H9 (cell line): ENCODE measurements at places on chromosomes 7 and 10.

GRCh38 chr7:46654546-46655443 lies 733.7 kb upstream of the IGFBP3 start:
- no peak for DNase-seq

DNA sequence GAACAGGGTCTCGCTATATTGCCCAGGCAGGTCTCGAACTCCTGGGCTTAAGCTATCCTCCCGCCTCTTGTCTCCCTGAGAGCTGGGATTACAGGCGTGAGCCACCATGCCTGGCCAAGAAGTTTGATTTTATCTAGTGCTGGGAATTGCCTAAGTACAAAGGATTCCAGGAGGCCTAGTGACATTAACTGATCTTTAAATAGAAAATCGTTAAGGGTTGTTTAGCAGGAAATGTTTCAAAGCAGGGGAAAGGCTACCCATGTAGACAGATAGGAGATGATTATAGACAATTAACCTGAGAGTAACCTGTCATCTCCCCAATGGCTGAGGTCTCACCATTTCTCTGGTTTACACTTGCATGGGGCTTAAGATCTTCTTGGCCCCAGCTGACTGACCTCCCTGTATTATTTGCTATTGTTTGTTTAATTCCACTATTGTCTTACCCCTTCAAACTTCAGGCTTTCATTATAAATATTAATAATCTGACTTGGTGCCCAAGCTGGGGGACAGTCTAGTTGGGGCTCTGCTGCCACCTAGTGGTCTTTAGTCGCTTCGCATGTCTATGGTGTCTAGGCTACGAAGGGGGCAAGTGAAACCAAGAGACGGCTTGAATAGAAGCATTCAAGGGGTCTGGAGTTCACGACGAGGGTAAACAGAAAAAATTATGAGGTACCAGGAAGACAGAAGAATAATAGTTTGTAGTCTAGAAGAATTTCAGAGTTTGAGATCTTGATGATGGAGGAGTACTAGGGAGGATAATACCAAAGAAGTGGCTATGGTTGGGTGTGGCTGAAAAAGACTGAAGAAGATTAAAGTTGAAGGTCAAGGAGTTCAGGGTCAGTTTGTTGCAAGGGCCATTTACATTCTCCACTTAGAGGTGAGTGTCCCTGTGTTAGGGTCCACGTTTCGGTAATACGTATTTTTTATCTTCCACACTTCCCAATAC lies 40.4 kb upstream of the BPGM start:
- DNase-seq: peak; percentile 51

DNA sequence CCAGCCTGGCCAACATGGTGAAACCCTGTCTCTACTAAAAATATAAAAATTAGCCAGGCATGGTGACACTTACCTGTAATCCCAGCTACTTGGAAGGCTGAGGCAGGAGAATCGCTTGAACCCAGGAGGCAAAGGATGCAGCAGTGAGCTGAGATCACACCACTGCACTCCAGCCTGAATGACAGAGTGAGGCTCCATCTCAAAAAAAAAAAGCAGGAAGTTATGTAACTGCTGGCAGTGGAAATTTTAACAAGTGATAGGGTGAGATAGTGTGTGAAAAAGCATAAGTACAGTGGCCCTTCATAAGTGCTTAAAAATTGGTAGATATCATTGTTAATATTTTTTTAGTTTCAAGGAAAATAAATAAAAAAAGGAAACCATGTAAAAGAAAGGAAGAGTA lies 12.3 kb downstream of the AKR1C3 start:
- no peak for DNase-seq

DNA sequence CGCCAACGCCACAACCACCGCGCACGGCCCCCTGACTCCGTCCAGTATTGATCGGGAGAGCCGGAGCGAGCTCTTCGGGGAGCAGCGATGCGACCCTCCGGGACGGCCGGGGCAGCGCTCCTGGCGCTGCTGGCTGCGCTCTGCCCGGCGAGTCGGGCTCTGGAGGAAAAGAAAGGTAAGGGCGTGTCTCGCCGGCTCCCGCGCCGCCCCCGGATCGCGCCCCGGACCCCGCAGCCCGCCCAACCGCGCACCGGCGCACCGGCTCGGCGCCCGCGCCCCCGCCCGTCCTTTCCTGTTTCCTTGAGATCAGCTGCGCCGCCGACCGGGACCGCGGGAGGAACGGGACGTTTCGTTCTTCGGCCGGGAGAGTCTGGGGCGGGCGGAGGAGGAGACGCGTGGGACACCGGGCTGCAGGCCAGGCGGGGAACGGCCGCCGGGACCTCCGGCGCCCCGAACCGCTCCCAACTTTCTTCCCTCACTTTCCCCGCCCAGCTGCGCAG lies 424 bp downstream of the EGFR start:
- DNase-seq: peak; percentile 53

- DNase-seq: no peak
These were observed 61.3 kb downstream of the FOXL3 start for GRCh38 chr7:351256-351655.

- DNase-seq: no peak
These were observed 358.7 kb downstream of the PHF14 start for GRCh38 chr7:11332186-11332864.

DNA sequence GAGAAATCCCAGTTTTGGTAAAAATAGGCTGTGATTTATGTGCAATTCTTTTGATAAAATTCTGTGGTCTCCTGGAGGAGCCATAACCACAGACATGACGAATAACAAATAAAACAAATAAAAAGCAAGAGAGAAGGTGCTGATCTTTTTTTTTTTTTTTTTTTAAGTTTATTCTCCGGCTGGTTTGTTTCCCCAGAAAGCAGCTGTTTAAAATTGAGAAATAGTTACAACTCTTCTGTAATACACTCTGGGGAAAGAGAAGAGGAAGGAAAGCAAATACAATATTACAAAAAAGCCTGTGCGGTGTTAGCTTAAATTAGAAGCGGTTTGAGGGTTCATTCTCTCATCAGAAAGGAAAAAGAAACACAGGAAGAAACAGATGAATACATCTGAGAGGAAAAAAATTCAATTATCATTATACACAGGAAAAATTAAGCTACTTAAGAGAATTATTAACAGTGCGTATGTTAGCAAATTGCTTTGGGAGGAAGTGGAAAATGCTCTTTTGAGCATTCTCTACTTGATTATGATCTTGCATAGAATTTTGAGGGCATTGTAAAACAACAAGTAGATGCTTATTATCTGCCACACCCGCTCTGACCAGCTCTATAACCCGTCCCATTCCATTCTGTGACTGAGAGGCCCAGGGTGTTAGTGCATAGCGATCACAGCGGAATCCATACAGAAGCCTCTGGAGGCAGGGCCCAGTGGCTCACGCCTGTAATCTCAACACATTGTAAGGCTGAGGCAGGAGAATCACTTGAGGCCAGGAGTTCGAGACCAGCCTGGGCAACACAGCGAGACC lies 40.6 kb upstream of the WAC start:
- DNase-seq: no peak

GRCh38 chr7:159070431-159071148 lies 74.1 kb downstream of the VIPR2 start:
- DNase-seq: peak; percentile 7

DNA sequence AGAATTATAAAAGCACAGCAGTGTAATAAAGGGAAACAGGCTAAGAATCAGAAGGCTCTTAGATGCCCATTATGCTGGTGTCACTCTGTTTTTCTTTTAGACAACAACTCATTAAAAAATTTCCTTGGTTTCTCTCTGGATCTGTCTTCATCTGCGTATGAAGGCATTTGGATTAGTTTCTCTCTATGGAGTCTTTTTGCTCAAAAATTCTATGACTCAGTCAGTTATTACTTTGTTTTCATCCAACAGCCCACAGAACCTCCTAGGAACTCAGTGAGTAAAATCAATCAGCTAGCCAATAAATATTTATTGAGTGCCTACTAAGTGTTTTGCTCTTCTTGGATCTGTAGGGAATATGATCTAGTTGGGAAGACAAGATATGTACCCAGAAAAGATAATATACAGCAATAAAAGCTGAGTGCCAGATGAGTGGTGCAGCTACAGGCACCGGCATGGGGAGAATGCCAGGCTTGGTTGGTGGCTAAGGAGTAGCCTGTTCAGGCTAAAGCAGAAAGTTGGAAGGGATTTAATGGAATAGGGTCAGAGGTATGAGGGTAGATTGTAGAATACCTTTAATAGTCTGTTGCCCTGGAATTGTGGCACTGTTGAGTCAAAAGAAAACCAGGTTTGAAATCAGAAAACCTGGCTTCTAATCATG lies 156.2 kb downstream of the LRRC4 start:
- DNase-seq: no peak

DNA sequence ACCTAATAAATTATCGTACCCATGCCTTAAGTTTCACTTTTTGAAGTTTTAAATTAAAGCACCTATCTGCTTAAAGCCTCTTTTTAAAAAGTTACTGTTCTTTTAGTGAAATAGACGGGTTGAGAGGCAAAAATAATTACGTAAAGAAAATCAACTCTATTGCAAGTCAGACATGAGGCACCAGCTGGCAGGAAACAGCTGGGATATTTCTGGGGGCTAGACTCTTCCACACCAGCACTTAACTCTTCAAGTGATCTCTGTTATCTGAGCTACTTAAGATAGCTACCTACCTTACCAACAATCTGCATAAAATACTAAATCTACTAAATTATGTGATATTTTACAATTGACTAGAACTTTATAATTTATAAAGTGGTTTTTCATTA lies 35.8 kb downstream of the GBF1 start:
- no peak for DNase-seq

GRCh38 chr7:100673942-100674410 lies 436 bp downstream of the GNB2 start:
- no peak for DNase-seq

DNA sequence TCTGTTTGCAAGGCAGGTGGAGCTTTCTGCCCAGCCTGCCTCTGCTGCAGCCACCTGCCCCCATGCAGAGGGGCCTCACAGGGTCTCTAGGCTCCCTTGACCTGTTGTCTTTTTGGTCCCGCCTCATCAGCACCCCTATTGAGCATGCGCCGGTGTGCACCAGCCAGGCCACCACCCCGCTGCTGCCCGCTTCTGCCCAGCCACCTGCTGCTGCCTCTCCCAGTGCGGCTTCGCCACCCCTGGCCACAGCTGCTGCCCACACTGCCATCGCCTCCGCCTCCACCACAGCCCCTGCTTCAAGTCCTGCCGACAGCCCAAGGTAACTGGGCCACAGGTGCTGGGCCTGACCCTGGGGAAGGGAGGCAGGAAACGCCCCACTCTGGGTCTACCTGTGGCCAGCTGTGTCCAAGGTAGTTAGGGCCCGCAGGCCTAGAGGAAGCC lies 38.1 kb downstream of the LDB3 start:
- no peak for DNase-seq

DNA sequence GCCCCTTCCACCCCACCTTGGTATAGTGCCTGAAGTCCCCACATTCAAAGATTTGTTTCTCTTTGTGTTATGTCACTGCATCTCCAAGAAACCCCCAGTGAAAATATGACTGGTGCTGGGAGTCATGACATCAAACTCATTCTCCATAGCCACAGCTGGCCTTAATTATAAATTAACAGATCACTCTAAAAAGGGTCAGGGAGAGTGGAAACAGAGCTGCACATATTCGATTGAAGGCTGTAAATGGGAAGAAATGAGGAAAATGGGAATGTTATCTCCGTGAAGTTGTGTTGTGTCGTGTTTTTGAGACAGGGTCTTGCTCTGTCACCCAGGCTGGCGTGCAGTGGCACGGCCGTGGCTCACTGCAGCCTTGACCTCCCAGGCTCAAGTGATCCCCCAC lies 24.2 kb upstream of the NUP42 start:
- no peak for DNase-seq

DNA sequence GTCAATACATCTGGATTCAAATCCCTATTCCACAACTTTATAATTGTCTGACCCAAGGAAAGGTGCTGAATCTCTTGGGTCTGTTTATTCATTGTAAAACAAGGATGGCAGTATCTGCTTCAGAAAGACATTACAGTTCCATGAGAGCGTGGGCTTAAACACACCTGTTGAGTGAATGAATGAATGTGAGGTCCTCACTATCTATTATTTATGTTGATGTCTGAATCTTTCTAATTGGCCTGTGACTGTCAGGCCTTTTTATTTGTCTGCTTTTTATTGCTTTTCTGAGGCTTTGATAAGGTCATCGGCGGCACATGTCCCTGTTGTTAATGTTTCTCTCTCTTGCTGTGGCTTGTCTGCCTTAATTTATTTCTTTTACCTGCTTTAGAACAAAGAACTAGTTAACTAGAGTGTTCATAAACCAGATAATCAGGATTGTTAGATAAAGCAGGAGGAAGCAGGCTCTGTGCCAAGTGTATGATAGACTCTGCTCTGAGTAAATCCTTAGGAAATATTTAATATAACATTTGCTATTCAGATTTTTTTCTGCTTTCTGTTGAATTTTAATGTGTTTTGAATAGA lies 42.3 kb upstream of the CYCS start:
- DNase-seq: no peak

GRCh38 chr10:23325132-23325531 lies 19.5 kb downstream of the C10orf67 start:
- no peak for DNase-seq

GRCh38 chr10:32446536-32447406 lies 831 bp downstream of the CCDC7 start:
- no peak for DNase-seq

DNA sequence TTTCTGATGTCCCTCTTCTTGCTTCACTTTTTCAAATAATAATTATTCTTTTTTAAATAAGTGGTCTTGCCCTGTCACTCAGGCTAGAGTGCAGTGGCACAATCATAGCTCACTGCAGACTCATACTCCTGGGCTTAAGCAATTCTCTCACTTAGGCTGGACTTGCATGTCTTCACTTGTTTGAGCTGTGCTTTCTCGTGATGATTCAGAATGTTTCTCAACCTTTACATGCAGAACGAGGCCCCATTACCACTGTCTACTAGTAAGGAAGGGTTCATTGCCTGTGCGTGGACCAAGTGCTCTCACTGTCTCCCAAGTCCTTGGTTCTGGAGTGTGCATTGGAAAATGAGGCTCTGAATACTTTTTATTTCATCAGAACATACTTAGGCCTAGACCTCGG lies 468.6 kb upstream of the COBL start:
- DNase-seq: no peak

- DNase-seq: peak; percentile 34
These were observed 977 bp downstream of the CACNB2 start for GRCh38 chr10:18140957-18141845.

- no peak for DNase-seq
These were observed 5.2 kb downstream of the LGI1 start for GRCh38 chr10:93762979-93763391.

GRCh38 chr7:139731802-139732470 lies 45.9 kb downstream of the HIPK2 start:
- no peak for DNase-seq

DNA sequence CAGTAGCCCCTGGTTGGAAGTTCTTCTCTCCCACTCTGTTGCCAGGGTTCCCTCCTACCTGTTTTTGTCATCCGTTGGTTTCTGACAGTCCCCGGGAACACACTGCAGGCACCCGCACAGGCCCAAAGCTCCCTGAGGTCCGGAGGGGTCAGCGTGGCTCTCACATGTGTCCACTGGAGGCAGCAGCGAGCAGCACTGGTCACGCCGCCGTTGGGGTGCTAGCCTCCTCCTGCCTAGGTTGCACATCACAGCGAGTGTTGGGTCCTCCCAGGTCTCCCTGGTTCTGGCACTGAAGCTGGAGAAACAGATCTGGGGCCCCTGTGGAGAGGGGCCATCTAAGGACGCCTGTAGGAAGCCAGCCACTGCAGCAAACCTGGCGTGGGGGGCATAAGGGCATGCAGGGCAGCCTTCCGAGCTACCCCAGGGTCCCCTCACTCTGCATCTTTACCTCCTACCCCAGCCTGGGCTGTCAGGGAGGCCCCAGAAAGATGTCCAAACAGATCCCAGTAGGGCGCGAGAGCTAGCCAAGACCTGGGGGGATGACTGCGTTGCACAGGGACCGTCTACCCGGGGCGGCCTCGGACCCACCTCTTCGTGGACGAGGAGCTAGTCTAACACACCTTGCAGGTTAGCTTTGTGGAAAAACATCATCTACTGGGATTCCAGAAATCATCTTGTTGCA lies 28.9 kb downstream of the LRRC27 start:
- DNase-seq: peak; percentile 77

GRCh38 chr7:631964-632830 lies 94.3 kb upstream of the DNAAF5 start:
- DNase-seq: no peak
